ENCODE measurements at places on chromosomes 2 and 18.

- DNase-seq = no peak
These were observed 29.2 kb upstream of the CCDC178 start for GRCh38 chr18:33469699-33470098.

GRCh38 chr2:67904966-67905365 is 157.8 kb downstream of the C1D start:
- no peak for DNase-seq

GRCh38 chr2:219902891-219903552 is 275.6 kb downstream of the SLC4A3 start:
- DNase-seq = no peak

DNA sequence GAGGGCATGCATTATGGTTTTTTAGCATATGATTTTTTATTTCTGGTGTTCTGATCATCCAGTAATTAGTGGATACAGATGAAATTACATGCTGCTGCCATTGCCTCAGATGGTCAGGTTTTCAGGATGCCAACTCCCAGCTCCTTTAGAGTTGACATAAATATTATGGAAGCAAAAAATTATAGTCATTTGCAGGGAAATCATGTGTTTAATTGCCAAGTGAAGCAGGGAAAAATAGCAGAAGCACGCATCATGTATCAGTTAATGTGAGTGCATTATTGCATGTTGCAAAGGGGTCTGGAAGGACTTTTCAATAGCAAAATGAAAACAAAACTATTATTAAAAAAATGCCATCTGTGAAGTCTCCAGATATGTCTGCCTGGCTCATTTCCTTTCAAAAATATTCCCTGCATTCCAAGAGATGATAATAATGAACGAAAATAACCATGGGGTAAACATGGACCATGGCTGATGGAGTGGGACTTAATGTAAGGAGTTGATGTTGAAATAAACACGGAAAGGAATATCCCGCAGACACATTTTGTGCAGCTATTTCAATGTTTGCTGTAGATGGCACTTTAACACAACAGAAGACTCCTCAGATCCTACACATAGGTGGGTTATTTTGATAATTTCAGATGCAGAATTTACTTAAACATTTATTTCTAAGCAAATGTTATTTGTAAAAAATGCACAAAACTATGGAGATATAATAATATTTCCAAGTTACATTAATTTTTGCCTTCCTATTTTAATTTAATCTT is 87.7 kb upstream of the DYNAP start:
- no peak for DNase-seq

- DNase-seq = no peak
These were observed 74.6 kb downstream of the ARL6IP6 start for GRCh38 chr2:152792974-152793373.

GRCh38 chr18:47944972-47945852 is 14.8 kb upstream of the SMAD2 start:
- no peak for DNase-seq

DNA sequence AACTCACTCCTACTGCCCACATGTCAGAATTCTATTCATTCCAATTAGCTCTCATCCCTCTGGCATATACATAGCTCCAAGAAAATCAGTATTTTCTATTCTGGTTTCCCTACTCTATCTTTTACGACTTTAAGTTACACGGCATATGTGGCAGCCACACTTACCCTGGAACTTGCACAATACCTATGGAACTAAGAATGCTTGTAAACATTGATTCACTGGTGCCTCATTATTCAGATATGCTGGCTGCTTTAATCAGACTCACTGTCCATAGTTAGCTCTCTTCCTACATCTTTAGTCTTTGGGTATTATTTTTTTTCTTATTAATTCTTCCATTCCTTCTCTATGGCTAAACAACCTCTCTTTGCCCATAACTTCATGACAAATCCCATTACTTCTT is 1519.9 kb upstream of the ACVR2A start:
- no peak for DNase-seq

- no peak for DNase-seq
These were observed 88.7 kb downstream of the MYO1B start for GRCh38 chr2:191333911-191334357.

DNA sequence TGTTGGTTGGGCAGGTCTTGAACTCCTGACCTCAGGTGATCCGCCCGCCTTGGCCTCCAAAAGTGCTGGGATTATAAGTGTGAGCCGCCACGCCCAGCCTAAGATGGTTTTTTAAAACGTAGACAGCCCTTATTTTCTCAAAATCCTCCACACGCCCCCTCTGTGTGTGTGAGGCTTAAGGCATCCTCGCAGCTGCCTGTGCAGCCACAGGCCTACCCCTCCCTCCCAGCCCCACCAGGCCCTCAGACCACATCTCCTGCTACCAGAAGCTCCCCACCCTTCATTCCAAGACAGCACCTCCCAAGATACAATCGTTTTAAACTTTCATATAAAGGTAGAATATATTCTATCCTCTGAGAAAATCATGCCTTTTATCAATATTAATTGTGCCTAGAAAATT is 4.8 kb downstream of the ANO7 start:
- DNase-seq = no peak

GRCh38 chr2:121562269-121563176 is 31.8 kb downstream of the RNU4ATAC start:
- no peak for DNase-seq

DNA sequence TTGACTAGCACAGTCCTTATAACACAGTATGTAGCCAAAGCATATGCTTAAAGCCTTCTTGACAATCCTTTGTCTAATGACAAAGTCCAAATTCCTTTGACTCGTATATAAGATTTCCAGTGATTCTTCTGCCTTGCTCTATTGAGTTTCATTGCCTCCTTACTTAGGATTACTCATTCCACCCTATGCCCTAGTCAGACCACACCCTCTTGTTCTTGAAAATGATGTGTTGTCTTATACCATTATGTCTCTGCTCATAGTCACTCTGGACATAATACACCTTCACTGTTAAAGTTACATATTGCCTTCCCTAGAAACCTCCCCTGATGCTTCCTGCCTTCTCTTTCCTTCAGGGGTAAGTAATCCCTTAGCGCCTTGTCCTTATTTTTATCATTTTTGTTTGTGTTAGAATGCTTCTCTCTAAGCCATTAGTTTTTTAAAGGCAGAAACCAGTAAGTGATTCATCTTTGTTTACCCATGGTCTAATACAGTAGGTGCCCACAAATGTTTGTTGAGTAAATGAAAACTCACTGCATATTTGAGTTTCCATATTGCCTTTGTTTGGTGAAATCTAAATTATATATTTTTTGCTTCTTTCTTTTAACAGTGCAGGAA is 19.3 kb downstream of the GPD2 start:
- no peak for DNase-seq

DNA sequence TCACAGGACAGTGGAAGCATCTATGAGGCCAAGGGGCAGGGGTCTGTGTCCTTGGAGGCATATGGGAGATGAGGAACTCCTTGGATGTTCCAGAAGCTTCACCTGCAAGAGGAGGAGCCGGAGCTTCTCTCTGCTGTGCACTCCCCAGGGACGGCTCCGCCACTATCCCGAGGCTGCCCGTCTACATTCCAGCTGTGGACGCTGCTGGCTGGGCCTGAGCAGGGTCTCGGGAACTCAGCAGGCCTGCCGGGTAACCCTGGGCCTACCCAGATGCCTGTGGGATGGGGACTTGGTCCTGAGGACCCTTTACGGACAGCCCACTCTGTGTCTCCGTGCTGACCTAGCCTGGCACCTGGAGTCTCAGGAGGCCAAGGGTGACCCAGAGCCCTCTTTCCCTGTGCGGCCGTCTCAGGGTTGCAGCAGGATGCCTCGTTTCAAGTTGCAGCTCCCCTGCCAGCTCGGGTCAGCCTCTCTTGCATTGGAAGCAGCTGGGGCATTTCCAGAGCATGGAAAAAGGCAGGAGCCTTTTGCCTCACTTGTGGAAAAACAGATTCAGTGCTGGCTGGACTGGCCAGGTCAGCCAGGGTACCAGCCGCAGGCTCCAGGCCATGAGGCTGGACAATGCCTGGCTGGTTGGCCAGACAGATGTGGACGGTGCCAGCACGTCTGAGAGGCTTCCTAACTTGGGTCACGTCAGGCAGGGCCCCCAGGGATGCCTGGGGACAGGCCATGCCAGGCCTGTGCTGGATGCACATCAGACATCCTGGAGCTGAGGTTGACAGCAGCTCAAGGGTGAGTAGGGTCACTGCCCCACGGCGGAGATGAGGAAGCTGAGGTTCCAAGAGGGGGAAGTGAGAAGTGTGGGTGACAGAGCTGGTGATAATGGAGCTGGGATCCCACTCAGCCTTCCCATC is 41.5 kb downstream of the SCTR start:
- no peak for DNase-seq

GRCh38 chr2:84966731-84967130 is 4.2 kb upstream of the KCMF1 start:
- no peak for DNase-seq

DNA sequence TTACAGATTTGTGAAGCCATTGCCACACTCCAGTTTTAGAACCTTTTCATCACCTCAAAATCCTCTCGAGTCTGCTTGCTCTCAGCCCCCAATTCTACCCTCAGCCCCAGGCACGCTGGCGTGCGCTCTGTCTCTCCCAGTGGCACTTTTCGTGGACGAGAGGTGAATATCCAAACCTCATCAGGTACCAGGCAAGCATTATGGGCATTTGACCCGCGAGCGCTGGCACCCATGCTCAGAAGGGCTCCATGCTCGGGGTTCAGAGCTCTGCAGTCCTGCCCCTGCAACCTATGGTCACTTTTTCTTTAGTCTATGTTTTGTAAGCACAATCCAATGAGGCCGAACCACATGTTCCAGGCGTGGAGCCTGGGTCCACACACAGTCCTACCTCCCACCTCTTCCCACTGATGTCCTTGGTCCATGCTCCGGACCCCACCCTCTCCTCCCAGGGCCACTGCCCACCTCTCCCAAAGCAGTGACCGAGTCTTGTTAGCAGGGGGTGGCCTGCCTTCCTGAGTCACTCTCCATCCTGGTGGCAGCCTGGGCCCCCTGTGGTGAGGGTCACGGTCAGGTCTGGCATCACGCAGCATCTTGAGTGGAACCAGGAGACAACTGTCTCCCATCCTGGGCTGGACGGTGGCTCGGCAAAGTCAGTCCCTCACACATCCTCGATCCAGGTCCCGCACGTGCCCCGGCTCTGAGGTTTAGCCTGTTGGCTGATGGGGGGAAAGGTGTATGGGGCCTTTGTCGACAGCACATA is 256.9 kb downstream of the NDUFA10 start:
- no peak for DNase-seq

- DNase-seq = peak; percentile 14
These were observed 1315.1 kb upstream of the DDX18 start for GRCh38 chr2:116499389-116499788.

DNA sequence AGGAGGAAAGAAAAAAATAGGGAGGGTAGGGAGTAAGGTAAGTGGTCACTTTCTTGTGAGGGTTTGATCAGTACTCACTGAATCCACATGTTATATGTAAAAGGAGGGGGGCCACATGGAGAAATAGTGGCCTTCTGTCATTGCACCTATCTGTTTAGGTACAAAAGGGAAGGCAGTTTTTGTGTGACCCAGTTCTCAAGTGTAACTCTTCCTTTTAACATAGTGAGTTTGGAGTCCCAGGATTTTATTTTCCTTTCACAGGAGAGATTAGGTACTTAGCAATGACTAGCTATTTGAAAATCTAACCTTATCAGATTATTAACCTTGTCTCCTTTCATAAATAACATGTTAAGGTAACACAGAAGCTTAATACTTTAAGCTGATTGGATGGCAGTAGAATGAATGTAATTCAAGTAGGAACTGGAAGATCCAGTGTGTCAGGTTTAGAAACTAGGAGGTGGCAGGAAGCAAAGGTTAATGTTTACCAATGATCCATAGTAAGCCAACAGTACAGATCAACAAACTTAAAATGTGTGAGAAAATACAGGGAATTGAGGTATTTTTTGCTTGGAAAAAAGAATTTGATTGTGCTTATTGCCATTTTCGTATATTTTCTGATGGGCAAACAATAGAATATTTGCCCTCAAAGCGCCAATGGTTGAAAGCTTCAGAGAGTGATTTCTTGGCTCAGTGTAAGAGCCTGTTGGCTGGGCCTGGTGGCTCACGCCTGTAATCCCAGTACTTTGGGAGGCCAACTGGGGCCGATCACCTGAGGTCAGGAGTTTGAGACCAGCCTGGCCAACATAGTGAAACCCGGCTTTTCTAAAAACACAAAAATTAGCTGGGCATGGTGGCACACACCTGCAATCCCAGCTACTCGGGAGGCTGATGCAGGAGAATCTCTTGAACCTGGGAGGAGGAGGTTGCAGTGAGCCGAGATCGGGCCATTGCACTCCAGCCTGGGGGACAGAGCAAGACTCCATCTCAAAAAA is 11.3 kb downstream of the HNMT start:
- peak; percentile 62 for DNase-seq

GRCh38 chr2:20596973-20597859 is 53.7 kb downstream of the HS1BP3 start:
- no peak for DNase-seq

- no peak for DNase-seq
These were observed 75.5 kb upstream of the STON1 start for GRCh38 chr2:48454504-48454903.

DNA sequence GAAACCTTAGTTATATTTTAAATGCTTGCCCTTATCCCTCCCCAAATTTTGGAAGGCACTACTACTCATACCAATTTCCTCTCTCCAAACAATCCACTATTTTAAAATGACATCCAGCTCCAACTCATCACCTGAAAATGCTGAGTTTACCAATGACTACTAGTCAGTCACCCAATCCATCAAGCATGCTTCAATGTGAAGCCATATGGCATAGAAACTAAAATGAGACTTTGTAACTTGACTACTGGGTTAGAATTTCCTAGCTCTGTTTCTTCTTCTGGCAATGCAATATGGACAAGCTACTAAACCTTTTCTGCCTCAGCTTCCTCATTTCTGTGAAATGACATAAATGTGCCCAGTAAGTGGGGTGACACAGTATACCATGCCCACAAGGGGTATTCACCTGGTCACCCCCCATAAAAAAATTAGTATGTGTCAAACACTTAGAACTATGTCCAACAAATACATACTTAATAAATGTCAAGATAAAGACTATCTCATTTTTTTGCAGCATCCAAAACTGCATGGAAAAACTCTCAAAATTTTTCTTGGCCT is 10.0 kb upstream of the STPG4 start:
- no peak for DNase-seq

- no peak for DNase-seq
These were observed 174.9 kb downstream of the VAPA start for GRCh38 chr18:10088734-10089133.

DNA sequence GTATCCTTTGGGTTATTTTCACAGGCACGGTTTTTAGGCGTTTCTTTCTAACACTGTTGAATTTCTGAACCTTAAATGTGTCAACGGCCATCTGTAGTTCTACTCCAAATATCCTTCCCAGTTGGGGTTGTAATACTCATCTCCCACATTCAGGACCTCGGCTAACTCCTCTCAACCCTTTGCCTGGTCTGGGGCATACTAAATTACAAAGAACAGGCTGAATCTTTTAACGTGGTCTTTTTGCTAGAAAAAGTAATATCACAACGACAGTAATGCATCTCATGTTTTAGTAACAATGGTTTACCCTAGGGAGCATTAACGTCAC is 2.1 kb downstream of the RPRM start:
- no peak for DNase-seq

Measured in NCI-H774 (cell line).